ENCODE measurements at places on chromosomes 6 and 20.
A peak's percentile ranks its signal among the peaks of the same experiment; 100 is the strongest.

GRCh38 chr6:148595550-148595949 lies 151.3 kb upstream of the UST start:
- no peak for DNase-seq

- DNase-seq, result no peak
Observed at GRCh38 chr6:71333697-71334096, 45.1 kb downstream of the OGFRL1 start.

- no peak for DNase-seq
Observed at GRCh38 chr6:33710296-33711121, 991 bp downstream of the UQCC2 start.

DNA sequence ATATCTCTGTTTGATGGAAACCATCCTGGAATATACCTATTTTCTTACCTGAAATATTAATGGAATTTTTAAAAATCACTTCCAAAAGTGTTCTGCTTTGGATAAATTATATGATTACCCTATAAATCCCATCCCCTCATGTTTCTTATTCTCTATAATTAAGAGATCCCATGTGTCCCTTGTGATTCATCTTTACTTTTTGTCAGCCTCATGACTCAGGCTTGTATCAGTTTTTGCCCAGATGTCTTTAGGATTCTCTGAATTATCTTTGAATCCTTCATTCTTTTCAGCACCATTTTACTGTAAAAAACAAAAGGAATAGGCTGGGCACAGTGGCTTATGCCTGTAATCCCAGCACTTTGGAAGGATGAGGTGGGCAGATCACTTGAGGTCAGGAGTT lies 804.5 kb upstream of the CITED2 start:
- DNase-seq, result no peak

- DNase-seq, result no peak
Observed at GRCh38 chr20:49519777-49520359, 37.4 kb upstream of the KCNB1 start.

DNA sequence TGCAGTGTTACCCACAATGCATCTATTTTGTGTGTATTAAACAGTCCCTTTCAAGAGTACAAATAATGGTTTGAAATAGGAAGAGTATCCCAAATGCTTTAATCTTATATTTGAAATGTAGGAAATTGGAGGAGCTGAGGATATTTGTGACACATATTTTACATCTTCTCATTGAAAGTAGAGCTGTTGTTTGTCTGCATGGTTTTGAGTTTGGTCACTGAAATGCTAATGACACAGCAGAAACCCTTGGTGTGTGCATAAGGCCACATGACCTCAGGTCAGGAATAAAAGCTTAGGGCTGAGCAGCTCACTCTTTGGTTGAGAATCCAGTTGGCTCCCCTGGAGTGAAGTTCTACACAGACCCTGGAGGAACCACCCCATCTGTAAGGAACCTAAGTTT lies 49.8 kb downstream of the TPD52L1 start:
- no peak for DNase-seq

GRCh38 chr20:50813101-50813643 lies 18.3 kb downstream of the BCAS4 start:
- DNase-seq, result no peak

DNA sequence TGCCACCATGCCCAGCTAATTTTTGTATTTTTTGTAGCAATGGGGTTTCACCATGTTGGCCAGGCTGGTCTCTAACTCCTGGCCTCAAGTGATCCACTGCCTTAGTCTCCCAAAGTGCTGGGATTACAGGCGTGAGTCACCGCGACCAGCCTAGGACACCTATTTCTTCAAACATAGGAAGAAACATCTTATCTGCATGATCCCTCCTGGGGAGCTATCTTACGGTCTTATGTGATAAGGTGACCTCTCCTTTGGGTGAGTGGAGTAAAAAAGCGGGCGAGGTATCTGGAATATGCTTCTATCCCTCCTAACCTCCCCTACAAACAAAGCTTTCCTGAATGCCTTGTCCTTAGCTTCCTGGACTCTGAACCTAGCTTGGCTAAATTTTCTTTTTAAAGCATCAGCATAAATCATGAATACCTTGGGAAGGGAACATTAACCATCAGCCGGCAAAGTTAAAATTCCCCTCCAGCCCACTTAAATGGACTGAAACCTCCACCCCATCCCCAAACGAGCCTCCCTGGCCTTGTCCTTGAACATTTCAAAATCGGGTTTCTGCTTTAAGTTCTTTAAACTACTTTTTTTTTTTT lies 24.5 kb downstream of the RIPOR3 start:
- no peak for DNase-seq

DNA sequence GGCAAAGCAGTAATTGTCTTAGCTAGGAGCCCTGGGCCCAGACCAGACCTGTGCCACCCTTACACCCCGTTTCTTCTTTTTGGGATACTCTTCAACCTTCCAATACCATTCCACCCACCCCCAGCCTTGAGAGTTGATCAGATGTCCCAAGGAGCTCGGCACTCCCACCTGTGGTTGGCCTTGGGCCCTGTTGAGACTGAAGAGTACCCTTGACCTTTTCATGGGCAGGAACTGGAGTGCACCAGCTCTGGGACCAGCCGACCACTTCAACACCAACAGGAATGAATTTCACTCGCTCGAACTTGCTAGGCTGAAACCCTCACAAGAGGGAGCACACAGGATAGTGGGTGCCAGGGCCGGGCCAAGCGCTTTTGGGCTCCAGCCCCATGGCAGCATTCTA lies 273.6 kb downstream of the PHACTR1 start:
- DNase-seq, result no peak

DNA sequence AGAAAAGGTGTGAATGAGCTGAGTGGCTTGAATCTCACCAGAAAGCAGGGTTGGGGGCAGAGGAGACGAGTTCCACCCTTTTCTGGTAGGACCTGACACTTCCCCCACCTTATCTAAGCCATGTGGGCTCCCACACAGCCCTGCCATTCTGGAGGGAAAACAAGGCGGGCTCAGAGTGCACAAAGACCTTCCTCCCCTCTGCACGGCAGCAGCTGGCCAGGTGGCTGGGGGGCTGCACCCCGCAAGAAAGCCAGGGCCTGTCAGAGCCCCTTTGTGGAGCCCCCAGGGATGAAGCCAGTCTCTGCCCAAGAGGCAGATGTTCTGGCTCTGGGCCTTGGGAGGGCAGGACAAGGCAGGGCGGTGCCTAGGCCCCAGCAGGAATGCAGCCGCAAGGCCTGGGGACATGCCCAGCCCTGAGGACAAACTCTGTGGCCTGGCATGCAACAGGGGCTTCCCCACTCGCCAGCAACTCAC lies 48.4 kb upstream of the DSN1 start:
- no peak for DNase-seq

DNA sequence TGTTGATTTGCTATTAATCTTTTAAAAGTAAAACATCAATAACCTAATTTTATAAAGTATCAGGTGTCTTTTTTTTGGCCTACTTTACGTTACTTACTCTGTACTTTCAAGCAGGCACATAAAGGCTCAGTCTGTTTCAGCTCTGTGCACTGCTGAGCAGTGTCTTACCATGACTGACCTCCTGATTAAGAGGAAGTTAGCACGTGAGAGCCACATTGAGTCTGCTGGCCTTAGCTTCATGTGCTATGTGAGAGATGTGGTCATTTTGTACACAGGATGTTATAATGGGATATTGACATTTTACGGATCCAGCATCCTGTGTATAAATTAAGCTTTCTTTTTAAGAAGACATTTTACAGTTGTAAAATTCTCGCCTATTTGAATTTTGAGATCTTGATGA lies 31.9 kb downstream of the ARID1B start:
- DNase-seq, result no peak

DNA sequence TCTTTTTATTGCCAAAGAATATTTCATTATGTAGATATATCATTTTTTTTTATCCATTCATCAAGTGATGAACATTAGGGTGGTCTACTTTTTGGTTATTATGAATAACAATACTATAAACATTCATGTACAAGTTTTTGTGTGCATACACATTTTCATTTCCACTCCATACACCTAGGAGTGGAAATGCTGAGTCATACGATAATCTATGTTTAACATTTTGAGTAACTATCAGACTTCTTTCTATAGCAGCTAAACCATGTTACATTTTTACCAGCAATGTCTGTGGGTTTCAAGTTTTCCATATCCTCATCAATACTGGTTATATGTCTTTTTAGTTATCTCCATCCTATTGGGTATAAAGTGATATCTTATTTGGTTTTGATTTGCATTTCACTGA lies 65.7 kb downstream of the PRSS35 start:
- no peak for DNase-seq

- DNase-seq, result no peak
Observed at GRCh38 chr6:163808231-163808630, 393.7 kb downstream of the QKI start.

GRCh38 chr20:2178318-2179232 lies 76.9 kb downstream of the STK35 start:
- DNase-seq, result no peak

DNA sequence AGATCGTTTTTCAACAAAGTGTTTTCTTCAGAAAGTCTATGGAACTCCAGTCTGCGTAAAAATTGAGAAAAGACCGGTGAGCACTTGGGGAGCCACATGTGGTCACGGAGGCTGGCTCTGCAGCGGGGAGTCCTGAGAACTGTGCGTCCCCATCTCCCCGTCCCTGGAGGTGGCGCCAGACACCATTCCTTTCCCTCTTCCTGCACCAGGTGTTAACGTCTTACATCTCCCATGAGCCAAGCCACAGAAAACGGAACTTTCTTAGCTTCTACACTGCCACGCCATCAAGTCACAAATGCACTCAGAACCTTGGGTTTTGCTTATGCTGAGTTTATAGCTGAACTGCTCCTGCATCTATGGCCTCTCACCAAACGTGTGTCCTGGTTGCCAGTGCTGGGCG lies 62.6 kb downstream of the GINS1 start:
- peak; percentile 8 for DNase-seq

- no peak for DNase-seq
Observed at GRCh38 chr6:2547355-2547754, 203.4 kb downstream of the MYLK4 start.

DNA sequence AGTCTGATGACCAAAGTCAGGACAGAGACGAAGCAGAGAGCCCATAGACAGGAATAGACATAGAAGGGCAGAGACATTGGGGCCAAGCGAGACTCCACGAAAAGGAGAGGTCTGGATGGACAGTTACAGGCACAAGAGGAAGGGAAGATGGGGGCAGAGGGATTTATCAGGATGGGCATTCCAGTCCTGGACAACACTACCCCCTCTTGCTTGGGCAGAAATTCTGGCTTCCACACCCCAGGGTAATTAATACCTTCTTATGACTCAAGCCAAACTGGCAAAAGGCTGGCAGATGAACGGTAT lies 82.2 kb upstream of the MAFB start:
- no peak for DNase-seq

- DNase-seq, result no peak
Observed at GRCh38 chr6:155378276-155378675, 64.0 kb upstream of the TFB1M start.

DNA sequence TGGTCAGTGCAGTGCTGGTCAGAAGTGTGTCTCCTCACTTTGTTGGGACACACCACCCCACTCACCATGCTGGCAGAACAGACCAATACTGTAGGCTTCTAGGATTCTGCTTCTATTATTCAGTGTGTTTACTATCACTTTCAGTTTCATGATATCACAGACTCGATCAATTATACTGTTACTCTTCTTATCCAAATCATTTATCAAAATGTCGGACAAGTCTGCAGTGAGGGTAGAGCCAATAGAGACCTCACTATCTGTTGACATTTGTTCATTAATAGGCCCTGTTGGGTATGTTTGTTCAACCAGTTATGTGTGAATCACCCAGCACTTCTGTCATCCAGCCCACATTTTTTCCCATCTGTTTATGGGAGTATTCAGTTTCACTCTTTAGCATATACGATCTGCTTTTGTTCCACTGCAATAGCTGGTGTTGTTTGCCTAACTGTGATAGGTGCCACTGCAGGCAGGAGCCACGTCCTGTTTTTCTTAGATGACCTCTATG lies 140.1 kb downstream of the NRN1 start:
- DNase-seq, result no peak

GRCh38 chr6:47079638-47080037 lies 37.5 kb upstream of the ADGRF1 start:
- DNase-seq, result no peak

DNA sequence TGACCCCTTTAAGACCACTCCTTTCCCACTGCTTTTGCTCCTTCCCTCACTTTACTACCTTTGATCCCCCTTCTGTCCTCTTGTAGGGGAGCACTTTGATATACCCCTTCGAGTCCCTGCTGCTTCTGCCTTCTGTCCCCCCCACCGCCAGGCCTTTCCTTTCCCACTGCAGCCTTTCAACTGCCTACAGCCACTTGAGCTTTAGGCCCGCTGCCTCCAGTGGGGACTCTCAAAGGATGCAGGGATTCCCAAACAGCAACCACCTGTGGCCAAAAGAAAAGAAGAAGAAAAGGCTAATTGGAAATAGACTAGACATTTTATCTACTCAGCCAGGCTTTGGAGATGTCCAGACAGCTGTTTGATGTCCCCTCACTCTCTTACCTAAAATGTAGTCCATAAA lies 77.0 kb upstream of the DTNBP1 start:
- no peak for DNase-seq

- no peak for DNase-seq
Observed at GRCh38 chr6:29671026-29671425, 9.9 kb downstream of the ZFP57 start.

DNA sequence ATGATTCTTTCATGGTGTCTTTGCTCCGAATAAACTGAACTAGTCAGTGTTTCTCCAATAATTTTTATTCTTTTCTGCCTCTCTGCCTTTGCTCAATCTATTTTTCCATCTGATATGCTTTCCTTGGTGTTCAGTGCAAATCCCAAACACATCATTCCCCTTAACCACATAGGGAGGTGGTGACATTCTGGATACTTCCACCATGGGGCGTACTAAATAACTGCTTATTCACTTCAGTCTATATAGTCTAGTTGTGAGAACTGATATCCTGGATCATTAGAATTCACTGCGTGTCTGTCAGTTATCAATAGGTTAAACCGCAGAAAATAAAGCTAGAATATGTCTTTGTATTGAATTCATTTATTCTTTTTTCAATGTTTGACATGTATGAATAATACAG lies 83.1 kb downstream of the KCNQ5 start:
- no peak for DNase-seq

GRCh38 chr20:8402798-8403197 lies 270.7 kb downstream of the PLCB1 start:
- no peak for DNase-seq

DNA sequence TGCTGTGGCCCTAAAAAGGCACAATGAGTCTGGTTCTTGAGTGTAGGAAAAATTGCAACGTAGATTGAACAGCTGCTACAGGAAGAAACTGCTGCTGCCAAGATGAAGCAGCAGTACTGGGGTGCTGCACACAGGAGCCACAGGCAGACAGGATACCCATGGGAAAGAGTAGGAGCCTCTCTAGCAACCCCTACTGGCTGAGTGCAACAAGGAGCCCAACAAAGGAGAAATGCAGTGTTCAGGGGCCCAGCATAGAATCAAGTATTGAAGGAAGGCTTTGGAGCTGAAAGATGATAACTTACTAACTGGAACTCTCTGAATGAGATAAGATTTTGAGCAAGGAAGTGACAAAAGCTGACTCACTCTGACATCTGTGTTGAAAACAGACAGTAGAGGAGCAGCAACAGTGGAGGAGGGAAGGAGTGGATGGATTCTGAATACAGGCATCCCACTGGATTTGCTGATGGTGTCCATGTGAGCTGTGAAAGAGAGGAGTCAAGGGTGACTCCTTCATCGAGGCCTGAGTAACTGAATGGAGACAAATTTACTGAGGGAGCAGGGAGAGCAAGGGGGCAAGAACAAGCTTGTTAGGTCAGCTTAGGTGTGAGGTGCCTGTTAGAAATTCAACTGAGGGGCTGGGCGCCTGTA lies 534.7 kb upstream of the JARID2 start:
- no peak for DNase-seq

GRCh38 chr6:37826188-37826587 lies 6.7 kb downstream of the ZFAND3 start:
- DNase-seq, result no peak

Data from activated naive CD4-positive, alpha-beta T cell (primary cell).